ENCODE measurements at places on chromosomes 5 and 9.

DNA sequence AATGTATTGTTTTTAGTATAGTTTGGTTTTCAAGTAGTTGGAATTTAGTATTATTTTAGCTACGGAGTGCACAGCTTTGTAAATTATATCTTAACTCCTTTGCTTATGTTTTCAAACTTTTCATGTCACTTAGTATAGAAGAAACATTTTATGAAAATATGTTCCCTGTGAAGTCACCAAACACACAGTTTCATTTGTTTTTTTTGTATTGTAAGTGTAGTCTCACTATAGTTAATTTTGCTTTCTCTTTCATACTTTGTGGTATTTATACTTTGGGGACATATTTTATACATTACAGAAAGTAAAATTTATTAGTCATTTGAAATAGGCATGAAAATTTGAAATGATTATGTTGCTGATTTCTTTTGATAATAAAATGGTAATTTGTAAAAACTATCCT, 5.0 kb downstream of the CHSY3 start:
- H3K4me3 ChIP-seq = no peak overlapping the region
- H3K27me3 ChIP-seq = no peaks in the 10 kb centered on the region
- H3K4me1 ChIP-seq = no peaks in the 10 kb centered on the region
- no peaks in the 10 kb centered on the region for H3K36me3 ChIP-seq

DNA sequence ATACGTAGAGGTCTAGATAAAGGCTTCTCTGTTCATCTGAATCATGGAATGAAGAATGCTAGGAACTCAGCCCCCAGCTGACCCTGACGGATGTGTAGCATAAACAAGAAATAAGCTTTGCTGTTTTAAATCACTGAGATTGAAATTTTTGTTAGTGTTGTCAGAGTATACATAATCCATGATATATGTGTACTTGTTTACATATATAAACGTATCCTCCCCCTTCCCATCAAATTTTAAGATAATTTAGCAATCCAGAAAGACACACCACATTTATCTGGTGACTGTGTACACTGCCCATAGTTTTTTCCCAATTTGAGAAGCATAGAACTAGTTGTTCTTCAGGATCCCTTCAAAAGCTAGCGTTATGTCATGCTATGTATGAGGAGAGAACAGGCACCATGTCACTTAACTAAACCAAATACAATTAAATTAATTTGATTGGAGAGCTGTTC, 80.8 kb upstream of the OSMR start:
- no peaks in the 10 kb centered on the region for H3K4me1 ChIP-seq
- no peak overlapping the region for H3K4me3 ChIP-seq
- no peaks in the 10 kb centered on the region for H3K36me3 ChIP-seq
- H3K27ac ChIP-seq = no peak overlapping the region
- H3K27me3 ChIP-seq = no peaks in the 10 kb centered on the region

DNA sequence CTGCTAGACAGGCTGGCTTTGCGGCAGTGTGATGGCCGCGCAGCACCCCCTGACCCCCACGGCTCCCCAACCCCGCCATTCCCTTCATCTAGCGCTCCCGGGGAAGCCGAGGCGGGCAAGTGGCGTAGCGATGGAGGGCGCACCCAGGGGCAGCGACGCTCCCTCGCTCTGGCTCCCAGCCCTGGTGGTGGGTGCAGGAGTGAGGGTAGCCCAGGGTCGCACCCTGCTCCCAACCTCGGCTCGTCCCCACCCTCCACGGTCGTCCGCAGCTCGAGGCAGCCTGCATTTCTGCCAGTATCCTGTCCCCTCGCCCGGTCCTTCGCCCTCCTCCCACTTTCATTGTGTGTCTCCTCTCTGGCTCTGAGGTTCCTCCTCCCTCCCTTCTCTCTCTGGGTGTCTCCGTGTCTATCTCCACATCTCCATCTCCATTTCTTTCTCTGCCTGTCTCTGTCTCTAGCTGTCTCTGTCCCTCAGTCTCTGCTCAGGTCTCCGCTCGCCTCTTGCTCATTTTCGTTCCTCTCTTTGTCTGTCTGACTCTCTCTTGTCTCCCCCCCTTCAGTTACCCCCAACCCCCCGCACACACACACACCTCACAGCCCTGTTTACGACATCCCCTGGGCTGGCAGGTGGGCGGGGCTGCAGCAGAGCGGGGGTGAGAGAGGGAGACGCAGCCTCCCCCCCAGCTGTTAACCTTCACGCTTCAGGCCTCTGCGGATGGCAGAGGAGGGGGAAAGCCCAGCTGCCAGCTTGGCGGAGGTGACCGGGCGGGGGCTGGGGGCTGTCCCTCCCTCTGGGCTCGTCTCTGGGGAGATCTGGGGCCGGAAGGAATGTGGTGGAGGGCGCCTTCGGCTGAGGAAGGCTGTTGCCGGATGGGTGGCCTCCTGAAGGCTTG, 48.7 kb upstream of the PSD2 start:
- H3K27me3 ChIP-seq = no peaks in the 10 kb centered on the region
- peaks cover 33% of the 10 kb centered on the region for H3K4me1 ChIP-seq
- peak overlapping the region; percentile 48 for H3K4me3 ChIP-seq
- DNase-seq = peak; percentile 93
- peak overlapping the region; percentile 71 for H3K27ac ChIP-seq

GRCh38 chr5:39284552-39284951, 65.2 kb upstream of the FYB1 start:
- H3K27ac ChIP-seq = no peak overlapping the region
- H3K4me1 ChIP-seq = peaks cover 12% of the 10 kb centered on the region
- H3K36me3 ChIP-seq = peaks cover 3% of the 10 kb centered on the region
- no peak overlapping the region for H3K4me3 ChIP-seq
- no peaks in the 10 kb centered on the region for H3K27me3 ChIP-seq

DNA sequence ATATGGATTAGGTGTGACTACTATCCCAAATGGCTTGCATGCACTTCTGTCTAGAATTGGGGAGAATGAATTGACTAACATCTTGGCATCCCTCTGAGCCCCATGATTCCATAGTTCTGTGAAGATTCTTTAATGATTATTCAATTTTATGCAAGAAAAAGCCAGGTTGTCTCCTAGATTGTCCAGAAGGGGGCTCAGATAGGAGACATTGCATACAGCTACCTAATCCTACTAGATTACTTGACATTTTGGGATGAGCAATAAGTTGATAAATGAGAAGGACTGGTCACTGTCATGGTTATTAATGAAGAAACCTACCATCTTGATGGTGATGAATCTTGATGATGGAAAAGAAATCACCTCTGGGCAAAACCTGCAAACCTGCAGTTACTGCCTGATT, 117.0 kb downstream of the CARTPT start:
- H3K4me1 ChIP-seq = no peaks in the 10 kb centered on the region
- H3K27me3 ChIP-seq = no peaks in the 10 kb centered on the region
- H3K27ac ChIP-seq = no peak overlapping the region

- H3K4me3 ChIP-seq = no peak overlapping the region
- peaks cover 3% of the 10 kb centered on the region for H3K4me1 ChIP-seq
- H3K27ac ChIP-seq = no peak overlapping the region
These were observed 39.3 kb upstream of the VDAC1 start for GRCh38 chr5:134043793-134044792.

GRCh38 chr5:149938791-149939358, 5.7 kb downstream of the PDE6A start:
- no peak overlapping the region for H3K4me3 ChIP-seq
- no peaks in the 10 kb centered on the region for H3K36me3 ChIP-seq
- no peaks in the 10 kb centered on the region for H3K4me1 ChIP-seq
- peaks cover 8% of the 10 kb centered on the region for H3K27me3 ChIP-seq

All from DND-41 (cell line).